ENCODE measurements at places on chromosomes 16 and 17.

- DNase-seq, result no peak
Measured at GRCh38 chr16:31489298-31489564, 6.3 kb downstream of the SLC5A2 start.

DNA sequence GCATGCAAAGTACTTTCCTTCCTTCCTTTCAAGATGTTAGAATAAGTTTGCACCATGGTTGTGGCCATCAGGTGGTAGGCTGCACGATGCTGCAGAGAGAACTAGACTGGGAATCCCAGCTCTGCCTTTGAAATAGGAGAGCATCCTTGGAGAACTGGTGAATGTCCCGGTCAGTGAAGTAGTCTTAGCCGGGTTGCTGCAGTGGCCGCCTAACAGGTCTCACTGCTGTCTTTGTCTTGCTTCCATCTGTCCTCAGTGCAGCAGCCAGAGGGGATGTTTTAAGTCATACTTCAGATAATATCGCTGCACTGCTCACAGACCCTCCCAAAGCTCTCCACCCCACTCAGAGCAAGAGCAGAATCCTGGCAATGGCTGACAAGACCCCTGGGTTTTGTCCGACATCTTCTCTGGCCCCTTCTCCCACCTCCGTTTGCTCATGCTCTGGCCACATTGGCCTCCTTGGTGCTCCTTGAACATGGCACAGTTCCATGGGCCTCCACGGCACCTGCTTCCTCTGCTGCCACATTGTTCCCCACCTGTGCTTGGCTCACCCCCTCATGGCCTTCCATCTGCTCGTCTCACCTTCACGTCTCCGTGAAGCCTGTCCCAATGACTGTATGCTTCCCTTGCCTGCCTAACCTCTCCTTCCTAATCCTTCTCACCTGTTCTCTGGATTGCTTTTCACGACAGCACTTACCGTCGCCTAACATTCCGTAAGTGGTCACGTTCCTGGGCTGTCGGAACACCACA lies 439.8 kb downstream of the UTP18 start:
- no peak for DNase-seq

DNA sequence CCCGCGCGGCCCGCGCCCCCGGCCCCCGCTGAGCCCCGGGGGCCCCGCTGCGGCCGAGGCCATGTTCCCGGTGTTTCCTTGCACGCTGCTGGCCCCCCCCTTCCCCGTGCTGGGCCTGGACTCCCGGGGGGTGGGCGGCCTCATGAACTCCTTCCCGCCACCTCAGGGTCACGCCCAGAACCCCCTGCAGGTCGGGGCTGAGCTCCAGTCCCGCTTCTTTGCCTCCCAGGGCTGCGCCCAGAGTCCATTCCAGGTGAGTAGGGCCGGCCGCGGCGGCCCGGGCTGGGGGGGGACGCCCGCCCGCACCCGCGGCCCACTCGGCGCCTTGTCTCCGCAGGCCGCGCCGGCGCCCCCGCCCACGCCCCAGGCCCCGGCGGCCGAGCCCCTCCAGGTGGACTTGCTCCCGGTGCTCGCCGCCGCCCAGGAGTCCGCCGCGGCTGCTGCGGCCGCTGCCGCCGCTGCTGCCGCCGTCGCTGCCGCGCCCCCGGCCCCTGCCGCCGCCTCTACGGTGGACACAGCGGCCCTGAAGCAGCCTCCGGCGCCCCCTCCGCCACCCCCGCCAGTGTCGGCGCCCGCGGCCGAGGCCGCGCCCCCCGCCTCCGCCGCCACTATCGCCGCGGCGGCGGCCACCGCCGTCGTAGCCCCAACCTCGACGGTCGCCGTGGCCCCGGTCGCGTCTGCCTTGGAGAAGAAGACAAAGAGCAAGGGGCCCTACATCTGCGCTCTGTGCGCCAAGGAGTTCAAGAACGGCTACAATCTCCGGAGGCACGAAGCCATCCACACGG lies 504 bp downstream of the MAZ start:
- DNase-seq, result no peak

- no peak for DNase-seq
Measured at GRCh38 chr17:68387435-68388218, 69.7 kb downstream of the WIPI1 start.

DNA sequence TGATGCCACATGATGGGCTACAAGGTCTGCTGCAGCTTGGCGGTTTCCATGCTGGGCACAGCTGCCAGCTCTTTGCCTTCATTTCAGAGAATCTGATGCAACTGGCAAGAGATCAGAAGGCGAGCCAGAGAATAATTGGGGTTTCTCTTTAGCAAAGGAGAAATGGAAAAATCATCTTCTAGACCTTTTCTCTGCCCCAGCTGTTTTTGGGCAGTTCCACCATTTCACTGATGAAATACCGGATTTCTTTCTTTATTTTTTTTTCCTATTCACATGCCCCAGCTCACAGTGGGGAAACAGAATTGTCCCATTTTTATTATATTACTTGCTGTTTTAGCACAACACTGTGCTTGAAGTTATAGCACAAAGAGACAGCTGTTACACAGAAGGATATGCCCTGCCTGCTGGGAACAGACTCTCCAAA lies 439.3 kb upstream of the GOT2 start:
- DNase-seq, result no peak

- DNase-seq, result no peak
Measured at GRCh38 chr17:74728702-74729075, 8.4 kb upstream of the RAB37 start.
